ENCODE measurements at places on chromosomes 5 and 9.

DNA sequence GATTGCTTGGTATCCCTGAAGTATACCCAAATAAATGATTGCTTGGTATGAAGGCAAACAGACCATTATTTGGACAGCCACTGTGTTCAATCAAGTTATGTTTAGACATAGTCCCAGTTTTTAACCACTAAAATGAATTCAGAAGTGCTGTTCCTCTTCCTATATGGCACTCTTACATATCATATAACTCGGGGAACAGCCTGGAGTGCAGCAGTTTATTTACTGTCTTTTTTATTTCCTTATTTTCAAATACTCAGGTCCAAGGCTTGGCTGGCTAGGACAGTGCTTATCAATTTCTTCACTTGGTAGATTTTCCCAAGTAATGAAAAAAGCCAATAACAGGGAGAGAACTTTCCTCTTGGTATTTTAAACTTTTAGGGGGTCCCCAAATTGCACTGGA is 58.6 kb upstream of the CCDC112 start:
- no peak for DNase-seq

DNA sequence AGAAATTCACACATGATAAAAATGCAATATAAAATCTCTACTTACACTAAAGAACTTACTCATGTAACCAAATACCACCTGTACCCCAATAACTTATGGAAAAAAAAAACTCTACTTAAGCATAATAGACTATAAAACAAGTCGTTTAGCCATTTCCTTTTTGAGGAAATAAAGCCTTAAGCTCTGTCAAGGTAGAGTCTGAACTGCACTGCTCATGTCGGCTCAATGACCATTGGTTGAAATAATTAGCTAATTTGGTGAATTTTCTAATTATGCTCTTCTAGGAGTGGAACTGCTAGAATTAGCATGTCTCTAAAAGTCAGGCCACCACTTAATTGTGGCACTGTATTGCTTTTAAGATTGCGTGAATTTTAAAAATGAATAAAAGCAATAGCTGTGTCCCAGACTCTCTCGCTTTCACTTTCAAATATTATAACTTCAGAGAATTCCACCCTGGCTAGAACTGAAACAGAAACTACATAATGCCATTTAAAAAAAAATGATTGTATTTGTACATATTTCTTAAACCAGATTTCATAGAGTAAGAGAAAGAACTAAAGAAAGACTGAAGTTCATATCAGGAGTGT is 113.0 kb upstream of the PCA3 start:
- DNase-seq, result no peak

- no peak for DNase-seq
Measured at GRCh38 chr9:79107911-79108676, 463.7 kb upstream of the TLE4 start.

DNA sequence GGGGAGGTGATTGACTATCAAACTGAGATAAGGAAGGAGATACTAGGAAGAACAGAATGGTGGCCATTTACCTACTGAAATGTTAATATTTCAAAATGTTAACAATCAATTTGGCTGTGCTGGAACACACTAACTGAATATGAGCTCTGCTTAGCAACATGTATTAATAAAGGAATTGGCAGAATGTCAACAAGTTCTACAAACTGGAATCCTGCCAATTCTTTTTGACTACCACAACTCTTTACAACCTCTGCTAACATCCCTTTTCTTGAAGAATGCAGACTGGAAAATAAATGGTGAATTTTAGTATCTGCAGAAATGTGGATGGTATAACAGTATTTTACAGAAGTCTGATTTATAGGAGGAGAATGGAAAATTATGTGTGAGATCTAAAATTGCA is 446.4 kb downstream of the ISL1 start:
- DNase-seq, result no peak

GRCh38 chr5:37189355-37189754 is 59.8 kb downstream of the CPLANE1 start:
- no peak for DNase-seq

Data from K562 (cell line).